HFFc6 (cell line): ENCODE measurements at places on chromosomes 7 and 10. TPM values are rescaled to one million over a fixed set of nuclear protein-coding genes. Genes with fewer than 3 reads are reported as not detected.
A peak's percentile ranks its signal among the peaks of the same experiment; 100 is the strongest.

PDE6C gene
- not detected in 3 replicates for total RNA-seq

DEPP1 gene
- total RNA-seq = 0.53 to 0.74 TPM (median 0.57 TPM) in 3 replicates

MRPL43 gene
- total RNA-seq = 106 to 120 TPM (median 110 TPM) in 3 replicates

PPP1R3C gene
- total RNA-seq = 38.1 to 60.4 TPM (median 58.8 TPM) in 3 replicates

GBX1 gene
- total RNA-seq = not detected in 3 replicates

TCF7L2 gene
- total RNA-seq = 13.9 to 18.1 TPM (median 14.9 TPM) in 3 replicates

DNA sequence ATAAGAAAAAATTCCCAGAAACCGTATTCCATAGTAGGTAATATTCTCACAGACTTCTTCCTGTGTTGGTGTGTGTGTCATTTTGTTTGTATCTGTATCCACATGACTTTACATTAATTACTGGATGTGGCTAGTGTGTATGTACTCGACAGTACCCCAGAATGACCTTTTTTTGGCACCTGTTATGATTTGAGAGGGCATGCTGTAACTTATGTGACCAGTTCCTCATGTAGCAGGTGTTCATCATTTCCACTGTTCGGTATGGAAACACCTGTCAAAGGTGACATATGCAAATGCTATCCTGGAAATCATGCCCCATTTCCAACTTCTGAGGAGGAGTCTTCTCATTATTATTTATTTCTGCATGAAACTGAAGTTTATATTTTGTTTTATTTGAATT, 89.3 kb downstream of the ZMYND11 start:
- no peak for DNase-seq

DNA sequence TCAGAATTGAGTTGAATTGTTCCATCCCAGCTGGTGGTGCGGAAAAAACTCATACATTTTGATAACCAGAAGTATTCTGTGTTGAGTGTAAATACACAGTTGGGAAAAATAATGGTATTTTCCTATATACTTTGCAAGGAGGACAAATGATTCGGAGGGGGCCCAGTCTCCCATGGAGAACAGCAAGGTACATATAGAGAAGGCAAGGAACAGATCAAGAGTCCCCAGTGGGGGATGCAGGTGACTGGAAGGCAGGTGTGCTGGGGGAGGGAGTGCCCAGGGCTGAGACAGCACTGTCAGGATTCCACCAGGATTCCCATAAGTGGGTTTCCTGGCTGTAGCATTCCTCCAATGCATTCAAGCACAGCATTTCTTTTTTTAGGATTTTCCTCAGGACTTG, 10.8 kb upstream of the ADCY1 start:
- DNase-seq = no peak

DNA sequence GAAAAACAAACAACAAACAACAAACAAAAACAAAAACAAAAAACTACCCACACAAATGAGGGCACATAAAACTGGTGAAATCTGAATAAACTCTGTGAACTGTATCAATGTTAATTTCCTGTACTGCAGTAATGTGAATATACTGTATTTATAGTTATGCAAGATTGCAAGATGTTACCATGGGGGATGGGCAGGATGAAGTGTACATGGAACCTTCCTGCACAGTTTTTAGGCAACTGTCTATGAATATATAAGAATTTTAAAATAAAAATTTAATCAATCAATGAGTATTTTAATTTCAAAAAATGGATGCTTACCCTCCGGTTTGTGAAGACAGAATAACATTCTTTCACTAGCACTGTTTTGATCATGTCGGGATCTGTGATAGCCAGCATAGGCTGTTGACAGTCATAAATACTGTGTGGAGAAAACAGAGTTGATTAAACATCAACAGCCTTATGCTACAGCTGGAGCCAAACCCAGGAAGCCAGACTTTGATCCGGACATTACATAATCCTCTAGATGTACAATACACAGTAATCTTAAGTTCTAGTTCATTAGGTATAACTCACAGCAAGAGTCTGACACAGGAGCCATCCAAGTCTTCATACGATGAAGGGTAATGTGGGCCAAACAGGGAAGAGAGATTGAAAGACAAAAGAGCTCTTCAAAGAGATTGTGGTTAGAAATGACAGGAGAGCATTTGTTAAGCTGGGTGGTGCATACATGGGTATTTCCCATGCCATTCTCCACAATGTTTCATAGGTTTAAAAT, 14.8 kb downstream of the CYP3A7 start:
- DNase-seq = no peak

DNA sequence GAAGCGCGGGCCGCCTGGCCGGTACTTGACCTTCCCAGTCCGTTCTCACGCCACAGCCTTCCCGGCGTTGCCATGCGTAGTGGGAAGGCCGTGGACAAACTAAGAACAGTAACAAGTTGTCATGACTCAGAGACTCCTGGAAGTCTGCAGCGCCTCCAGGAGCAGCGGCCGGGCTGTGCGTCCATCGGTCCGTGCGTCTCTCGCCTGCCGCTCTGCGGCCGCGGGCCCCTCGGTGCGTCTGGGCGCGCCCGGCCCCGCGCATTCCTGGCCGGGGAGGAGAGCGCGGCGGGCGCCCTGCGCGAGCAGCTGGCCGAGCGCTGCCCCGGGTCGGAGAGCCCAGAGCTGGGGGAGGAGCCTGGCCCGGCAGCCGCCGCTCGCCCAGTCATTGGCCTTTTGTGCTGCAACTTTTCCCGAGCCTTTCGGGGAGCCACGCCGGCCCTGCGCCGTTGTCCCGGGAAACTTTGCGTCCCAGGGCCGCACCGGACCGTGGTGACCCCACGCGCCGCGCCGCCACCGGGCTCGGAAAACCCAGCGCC, 123.7 kb downstream of the TACC2 start:
- DNase-seq = peak; percentile 98

DNA sequence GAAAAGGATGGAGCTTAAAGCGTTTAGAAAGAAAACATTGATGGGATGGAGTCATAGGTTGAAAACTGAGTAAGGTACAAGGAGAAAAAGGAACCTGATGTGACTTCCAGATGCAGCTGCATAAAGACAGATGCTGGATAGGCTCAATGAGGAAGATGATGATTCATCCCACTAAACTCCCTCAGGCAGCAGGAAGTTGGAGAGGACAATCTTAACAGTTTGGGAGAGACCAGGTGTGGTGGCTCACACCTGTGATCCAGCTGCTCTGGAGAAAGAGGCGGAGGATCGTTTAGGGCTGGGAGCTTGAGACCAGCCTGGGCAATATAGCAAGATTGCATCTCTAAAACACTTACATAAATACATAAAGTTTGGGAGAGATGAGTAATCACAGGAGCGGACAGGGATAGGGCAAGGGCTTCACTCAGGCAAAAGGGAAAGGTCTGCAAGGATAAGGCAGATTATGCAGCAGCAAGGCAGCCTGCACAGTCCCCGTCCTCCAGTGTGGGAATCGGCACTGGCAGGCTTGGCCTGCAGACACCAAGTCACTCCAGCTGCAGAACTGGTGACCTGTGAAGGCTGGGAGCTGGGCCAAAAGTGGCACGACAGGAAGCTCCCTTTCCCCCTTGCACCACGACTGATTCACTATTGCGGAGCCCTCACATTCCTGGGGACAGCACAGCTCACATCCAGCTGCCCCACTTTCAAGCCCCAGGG, 438.5 kb downstream of the GRID1 start:
- DNase-seq = no peak

- DNase-seq = no peak
Observed at GRCh38 chr7:117048882-117049281, 95.6 kb downstream of the ST7 start.

DNA sequence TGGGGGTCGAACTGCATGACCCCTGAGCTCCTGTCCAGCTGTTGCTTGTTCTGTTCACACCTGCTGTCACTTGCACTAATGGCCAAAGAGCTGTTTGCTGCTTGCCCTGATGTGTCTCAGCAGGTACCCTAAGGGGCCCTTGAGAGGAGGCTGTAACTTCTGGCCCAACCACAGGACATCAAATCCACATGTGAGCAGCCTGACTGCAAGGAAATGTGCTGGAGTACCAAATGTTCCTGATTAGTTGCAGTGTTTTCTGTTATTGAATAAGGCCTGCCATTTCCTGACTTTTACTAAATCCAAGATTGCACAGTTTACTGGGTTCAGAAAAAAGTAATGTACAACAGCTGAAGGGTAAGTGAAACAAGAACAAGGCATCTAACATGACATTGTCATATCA, 91.7 kb upstream of the IL6 start:
- DNase-seq = no peak

DNA sequence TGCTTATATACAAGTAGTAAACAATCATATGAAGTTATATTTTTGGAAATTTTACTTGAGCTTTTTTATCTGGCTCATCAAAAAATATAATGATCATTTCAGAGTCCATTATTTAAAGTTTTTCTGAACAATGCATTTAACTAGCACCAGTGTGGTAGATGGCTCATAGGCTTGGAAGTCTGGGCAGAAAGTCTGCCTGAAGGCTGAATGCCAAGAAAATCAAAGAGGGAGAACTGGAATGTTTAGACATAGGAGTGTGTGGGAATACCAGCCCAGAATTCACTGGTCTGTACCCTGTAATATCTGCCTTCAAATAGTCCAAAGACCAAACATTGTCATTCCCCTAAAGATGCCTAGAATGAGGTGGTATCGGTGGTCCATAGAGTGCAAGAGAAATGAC, 40.3 kb upstream of the ANK3 start:
- peak; percentile 73 for DNase-seq
